Foreskin keratinocyte (primary cell): ENCODE measurements at places on chromosomes 7 and 10.
A peak's percentile ranks its signal among the peaks of the same experiment; 100 is the strongest.

DNA sequence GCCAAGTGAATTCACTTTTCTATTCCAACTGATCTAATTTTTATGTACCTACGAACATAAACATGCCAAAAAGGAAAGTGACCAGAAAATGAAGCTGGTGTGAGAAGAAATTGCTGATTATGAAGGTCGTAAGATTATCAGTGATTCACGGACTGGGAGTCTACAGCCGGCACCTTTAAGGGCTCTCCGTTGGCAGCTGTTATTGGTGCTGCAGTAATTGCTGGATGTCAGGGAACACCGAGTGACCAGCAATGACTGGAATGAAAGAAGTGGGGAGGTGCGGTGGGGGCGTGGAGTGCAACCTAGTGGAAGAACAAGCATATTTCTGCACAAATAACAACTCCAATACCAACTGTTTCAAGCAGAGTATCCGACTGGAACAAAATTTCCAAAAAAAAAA is 109.8 kb upstream of the TARP start:
- DNase-seq, result no peak

DNA sequence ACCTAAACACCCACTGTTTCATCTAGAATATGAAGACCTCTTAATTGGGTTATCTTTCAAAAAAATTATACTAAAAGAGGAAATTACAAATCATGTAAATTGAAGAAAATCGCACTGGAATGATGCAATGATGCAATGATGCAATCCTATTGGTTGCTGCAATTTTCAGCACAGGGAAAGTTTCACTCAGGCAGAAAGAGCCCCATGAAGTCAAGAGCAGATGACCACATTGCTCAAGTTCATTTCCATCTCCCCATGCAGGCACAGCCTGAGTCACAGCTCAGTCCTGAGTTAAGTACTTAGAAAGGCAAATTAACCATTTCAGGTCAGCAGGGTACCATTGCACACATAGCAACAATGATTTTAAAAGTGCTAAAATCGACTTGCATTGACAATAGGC is 180.3 kb upstream of the MYO3A start:
- no peak for DNase-seq

DNA sequence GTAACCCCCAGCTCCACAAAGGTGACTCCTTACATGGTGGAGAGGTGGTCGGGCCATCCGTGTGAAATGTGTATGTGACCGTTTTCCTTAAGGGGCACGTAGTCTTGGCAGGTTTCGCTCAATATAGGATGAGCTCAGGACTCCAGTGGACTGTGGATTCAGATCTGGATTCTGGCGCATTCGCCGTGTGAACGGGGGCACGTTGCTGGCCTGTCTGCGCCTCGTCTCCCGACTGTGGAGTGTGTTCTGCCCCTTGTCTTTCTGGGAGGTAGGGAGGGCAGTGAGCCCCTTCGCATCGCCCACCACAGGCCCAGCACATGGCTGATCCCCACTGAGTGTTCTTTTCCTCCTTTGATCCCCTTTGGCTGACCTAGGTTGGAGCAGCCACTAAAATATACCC is 165.1 kb downstream of the EGFR start:
- no peak for DNase-seq

- no peak for DNase-seq
Measured at GRCh38 chr10:72746426-72747363, 54.8 kb downstream of the MCU start.

- peak; percentile 93 for DNase-seq
Measured at GRCh38 chr10:103676058-103676785, 179.2 kb downstream of the SH3PXD2A start.

GRCh38 chr7:32648408-32649156 is 153.3 kb downstream of the AVL9 start:
- no peak for DNase-seq

DNA sequence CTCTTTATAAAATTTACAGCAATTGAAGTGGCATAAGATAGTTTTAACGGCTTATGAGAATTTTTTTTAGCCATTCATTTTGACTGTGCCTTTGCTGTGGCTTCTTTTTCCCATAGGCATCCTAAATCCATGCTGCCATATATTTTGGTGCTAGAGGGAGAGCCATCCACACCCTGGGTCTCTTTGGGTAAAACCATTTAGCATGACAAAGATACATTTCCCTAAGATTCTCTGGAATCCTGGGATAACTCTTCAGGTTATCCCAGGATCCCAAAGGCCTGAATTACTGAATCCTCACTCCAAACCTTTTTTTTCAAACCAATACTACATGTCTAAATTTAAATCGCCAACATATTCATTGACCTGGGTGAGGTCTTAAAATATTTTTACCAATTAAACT is 28.9 kb downstream of the DNAJC12 start:
- DNase-seq, result no peak

DNA sequence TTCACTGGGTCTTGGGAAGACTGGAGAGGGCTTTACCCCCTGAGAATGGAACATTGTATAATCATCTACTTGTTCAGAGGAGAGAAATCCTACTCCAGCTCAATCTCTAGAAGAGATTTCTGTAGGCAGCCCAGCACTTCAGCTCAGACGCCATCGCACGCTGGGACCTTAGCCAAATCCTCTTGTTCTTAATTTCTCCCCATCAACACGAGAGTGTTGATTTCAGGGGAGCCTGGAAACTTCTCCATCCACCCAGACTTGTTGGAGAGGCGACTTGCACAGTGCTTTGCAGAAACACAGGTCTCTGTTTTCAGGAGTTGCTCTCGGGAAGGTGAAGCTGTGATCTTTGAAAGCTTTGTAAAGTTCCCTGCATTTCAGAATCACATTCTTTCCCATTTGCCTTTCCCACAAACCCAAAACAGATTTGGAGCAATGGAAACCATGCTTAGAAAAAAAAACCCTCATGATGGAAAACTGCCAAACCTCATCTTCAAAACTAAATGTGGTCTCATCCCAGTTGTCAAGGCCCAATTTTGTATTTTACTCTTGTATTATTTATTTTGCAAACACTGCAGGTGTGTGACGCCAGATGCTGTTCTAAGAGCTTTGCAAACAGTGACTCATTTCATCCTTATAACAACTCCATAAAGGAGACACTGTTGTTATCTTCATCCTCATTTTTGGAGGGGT is 60.9 kb downstream of the CALML3 start:
- no peak for DNase-seq

DNA sequence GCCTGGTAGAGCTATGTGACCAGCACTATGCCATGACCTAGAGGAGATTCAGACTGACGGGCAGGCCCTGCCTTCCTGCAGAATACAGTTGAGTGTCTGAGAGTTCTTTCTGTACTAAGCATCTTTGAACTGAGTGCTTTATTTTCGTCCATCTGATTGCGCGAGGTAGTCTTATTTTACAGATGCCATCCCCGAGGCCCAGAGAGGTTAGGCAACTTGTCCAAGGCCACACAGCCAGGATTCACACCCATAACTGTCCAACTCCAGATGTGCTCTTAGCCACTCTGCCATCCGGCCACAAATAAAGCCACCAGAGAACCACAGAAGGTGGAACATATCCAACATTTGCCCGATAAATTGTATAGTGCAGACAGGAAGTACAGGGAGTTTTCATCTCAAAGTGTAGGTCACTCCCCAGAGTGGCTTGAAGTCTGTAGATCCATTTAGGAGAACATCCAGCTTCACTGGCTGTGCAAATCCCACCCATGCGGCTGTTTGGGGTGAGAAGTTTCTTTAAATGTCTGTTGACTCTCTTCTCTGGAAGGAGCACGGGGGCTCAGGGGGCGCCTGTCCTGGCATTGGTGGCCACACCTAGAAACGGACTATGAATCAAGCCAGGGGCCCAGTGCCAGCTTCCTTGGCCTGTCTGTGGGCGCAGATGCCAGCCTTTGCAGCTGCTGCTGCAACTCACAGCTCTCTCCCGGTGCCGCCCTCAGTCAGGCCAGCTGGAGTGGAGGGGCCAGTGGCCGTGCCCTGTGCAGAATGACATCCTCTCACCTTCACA is 11.1 kb downstream of the CHST3 start:
- DNase-seq, result no peak

GRCh38 chr7:6479067-6479466 is 31.3 kb upstream of the DAGLB start:
- no peak for DNase-seq

DNA sequence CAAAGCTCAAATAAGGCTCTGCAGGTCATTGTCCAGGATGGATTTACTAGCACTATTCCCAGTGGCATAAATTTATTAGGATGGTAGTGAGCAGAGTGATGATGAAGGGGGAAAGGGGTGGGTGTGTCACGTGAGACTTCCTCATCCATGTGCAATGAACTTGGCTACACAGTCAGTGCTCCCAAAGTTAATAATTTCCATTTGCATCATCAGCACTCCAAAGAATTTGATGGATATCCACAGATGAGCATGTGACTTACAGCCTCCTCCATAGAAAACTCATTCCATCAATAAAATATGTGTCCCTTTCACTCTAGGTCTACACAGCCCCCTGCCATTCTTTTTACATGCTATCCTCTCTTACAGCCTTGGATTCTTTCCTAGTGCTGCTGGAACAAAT is 142.6 kb upstream of the PLPP4 start:
- DNase-seq, result no peak

GRCh38 chr10:82497439-82497838 is 622.4 kb downstream of the NRG3 start:
- peak; percentile 1 for DNase-seq

DNA sequence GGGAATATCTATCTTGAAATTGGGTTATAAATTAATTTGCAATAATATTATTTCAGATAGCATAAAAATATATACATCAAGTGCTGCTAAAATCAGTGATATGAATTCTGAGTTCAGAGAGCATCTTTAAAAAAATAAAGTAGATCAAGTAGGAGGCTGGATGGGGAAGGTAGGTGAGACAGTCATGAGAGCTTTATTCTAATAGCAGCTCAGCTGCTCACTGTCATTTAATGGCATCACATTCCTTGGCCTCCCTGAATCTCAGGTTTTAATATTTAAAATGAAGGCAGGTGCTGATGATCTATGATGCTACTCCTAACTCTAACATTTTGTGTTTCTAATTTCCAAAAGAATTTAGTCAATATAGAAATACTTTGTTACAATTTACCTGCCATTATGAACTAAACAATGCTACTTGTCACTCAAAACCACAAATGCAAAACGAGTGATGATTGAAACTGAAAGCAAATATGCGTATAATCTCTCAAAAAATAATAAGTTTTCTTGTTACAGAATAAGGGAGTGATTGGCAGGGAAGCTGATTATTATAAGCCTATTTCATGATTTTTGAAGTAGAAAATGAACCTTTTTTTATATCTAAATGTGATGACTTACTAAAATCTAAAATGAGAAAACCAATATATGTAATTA is 147.6 kb upstream of the CSTF2T start:
- DNase-seq, result no peak

- no peak for DNase-seq
Measured at GRCh38 chr10:77836299-77836820, 90.2 kb downstream of the DLG5 start.

DNA sequence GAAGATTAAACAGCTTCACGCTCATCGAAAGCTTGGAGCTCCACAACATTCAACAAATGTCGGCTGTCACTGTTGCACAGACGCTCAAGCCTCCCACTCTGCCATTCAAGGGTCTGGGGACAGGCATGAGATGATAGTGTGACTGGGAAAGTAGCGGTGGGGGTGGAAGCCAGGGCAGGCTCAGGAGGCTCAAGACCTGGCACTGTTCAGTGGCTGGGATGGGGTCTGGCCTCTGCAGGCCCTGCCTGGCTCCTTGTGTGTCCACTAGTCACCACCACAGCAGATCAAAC is 13.5 kb upstream of the GTPBP4 start:
- DNase-seq, result no peak

- no peak for DNase-seq
Measured at GRCh38 chr7:56287429-56288138, 171.4 kb upstream of the NUPR2 start.

- DNase-seq, result no peak
Measured at GRCh38 chr10:104501864-104502579, 139.1 kb upstream of the SORCS3 start.

GRCh38 chr7:19107356-19108146 is 9.9 kb downstream of the TWIST1 start:
- DNase-seq, result no peak

DNA sequence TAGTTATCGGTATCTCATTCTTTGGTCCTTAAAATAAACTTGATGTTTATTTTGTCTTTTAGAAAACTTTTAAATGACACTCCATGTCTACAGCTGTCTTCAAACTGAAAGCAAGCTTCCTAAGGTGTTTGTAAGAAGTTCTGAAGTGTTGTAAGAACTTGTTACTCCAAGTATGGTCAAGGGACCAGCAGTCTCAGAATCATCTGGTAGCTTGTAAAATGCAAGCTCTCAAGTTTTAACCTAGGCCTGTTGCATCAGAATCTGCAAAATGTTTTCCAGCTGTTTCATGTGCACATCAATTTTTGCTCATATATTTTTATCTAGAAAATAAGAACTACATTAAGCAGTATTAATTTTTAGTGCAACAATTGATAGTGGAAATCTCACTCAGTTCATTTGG is 104.1 kb downstream of the THSD7A start:
- DNase-seq, result no peak
